ENCODE measurements at places on chromosomes 2 and 18.

GRCh38 chr2:122780251-122780650, 1024.8 kb downstream of the TSN start:
- no peak for DNase-seq

DNA sequence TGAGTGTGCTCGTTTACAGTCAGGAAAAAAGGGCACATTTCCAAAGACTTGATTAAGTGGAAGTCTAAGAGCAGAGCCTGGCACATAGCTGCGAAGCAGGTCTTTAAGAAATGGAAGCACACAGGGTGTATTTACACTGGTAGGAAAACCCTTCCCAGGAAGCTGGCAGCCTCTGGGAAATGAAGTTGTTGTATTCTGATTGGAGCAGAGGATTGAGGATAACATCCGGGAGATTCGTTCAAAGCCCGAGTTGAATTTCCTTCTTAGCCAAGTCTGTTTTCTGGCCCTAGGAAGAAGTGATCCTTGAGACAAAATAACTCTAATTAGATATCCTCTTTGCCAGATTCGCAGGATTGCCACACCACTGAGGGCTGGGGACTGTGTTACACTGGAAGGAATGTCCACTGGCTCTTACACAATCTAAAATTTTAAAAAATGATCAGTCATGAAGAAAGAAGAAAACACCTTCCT, 75.9 kb downstream of the ITGB1BP1 start:
- DNase-seq, result no peak

DNA sequence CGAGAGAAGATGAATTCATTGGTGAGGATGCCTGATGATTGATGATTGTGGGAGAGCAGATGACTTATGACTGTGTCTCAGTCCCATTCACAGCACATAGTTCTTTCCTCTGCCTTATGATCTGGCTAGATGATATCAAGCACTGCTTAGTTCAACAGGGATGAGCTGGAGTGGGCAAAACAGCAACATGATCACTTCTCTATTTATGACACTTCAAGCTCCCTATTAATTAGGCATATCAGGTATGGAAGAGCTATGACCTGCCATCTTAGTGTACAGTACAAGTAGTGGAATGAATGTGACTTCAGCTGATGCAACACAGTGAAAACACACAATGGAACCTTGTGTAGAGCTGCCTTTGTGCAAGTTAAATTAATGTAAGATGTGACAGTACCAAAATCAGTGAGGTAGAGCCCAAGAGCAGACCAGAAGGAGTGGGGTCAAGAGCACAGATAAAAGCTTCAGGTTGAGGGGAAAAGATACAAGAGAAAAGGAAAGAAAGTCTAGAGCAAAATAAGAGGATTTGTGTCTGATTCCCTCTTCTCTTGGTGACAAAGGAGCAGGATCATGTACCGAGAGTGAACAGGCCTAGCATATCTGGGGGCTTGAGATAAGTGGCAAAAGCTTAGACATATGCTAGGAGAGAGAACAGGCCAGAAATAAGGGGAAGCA, 93.0 kb upstream of the MYO3B start:
- DNase-seq, result no peak

DNA sequence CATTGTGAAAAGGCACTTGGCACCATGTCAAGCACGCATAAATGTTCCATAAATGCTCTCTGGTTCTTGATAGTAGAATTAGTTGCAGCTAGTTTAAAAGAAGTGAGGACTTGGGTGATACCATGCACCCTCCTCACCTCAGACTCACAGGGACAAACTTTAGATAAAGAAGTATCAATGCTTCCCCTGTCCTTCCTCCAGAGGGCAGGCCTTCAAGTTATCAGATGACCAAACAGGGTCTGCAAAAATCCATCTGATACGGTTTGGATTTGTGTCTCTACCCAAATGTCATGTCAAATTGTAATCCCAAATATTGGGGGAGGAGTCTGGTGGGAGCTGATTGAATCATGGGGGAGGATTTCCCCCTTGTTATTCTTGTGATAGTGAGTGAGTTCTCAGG, 54.1 kb downstream of the C1QL2 start:
- DNase-seq, result no peak

DNA sequence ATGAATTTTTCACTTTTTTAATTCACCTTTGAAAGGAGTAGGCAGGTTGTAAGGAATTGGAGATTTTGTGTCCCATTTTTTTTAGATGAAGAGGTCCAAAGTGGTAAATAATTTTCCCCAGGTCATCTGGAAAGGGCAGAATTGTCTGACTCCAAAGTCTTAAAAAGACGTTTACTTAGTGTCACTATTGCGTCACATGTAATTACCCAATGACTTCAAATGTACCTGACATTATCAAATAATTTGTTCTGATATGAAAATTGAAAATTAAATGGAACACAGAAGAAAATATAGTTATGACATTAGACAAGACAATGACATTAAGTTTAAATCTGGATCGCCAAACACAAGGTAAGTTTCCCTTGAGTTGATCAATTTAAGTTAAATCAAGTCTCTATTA, 24.2 kb upstream of the NBEAL1 start:
- no peak for DNase-seq

GRCh38 chr18:43662657-43663056, 385.4 kb upstream of the SYT4 start:
- DNase-seq, result no peak

DNA sequence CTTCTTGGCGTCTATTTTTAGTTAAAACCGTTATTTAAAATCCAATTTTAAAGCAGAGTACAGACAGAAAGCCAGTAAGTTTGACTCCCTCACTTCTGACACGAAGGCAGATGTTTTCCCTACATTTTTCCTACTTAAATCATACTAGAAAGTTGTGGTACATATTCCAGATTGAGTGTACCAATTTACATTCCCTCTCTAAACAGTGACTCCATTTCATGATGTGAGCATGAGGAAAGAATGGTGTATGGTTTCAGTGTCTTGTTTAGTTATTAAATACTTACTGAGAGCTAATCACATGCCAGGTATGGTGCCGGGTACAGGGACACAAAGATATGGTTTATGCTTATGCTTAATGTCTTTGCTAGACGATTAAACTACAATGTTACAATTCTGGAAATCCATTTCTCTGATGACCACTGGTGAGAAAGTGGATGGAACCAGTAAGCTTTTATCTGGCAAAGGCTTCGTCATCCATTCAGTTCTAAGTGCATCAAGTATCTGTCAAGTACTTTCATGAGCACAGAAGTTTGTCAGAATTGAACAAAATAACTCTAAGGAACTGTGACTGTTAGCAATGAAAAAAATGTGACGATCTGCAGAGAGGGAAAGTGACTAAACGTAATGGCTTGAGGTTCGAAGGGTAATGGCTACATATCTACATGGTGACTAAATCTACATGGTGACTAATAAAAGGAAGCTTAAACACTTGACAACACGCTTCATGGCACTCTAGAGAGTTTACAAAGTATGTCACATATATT, 25.7 kb downstream of the MAP4K3 start:
- no peak for DNase-seq

DNA sequence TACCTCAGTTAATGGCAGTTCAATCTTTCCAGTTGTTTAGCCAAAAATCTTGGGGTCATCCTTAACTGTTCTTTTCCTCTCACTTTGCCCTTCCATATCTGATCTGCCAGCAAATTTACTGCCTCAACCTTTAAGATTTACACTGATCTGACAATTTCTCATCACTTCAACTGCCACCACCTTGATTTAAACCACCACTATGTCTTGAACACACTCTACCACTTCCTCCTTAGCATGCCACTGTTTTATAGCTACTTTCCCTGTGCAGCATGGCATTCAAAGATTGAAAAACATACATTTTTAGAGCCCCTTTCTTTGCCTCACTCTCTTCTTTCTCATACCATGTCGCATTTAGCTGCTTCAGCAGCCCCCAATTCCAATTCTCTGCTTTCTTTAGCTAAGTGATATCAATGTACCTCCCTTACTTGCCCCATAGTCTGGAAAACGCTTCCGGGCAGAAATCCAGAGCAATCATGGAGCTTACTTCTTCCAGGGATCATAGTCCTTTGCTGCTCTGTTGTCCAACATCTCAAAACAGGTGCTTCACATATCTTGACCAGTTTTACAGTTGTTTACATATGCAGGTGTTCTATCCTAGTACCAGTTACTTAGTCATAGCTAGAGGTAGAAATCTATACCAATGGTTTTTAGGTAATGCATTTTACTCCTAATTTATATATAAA, 10.9 kb downstream of the PGAP1 start:
- DNase-seq, result no peak

DNA sequence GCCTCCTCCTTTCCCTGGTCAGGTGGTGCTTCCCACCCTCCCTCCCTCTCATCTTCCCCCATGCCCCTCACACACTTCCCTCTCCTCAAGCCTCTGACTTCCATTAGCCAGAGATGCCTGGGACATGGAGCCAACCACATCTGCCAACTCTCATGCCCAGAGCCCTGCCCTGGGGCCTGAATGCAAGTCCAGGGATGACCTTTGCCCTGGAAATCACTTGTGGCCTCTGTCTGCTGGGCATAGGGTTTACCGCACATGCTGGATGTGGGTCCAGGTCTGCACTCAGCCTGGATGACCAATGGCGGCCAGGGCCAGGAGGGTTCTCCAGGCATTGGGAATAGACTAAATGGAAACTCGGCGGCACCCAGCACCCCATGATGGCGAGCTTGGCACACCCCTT, 98.9 kb downstream of the SEPTIN10 start:
- no peak for DNase-seq

GRCh38 chr2:43340945-43341356, 114.5 kb upstream of the ZFP36L2 start:
- DNase-seq, result no peak

GRCh38 chr18:10059610-10060468, 146.0 kb downstream of the VAPA start:
- no peak for DNase-seq

DNA sequence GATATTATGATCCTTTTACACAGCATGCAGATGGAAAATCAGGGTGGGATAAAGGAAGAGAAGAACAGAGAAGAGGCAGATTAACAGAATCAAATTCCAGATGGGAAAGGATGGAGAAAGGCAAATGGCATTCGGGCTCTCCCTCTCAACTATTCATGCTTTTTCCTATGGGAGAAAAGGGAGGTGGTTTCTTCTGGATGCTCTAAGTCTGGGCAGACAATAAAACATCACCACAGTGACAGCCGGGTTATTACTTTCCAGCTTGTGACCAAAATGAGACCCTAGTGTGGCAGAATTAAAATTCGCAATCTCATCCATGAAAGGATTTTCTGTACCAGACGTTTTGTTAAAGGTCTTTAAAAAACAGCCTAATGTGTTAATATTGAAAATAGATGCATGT, 440.7 kb downstream of the RND3 start:
- no peak for DNase-seq

DNA sequence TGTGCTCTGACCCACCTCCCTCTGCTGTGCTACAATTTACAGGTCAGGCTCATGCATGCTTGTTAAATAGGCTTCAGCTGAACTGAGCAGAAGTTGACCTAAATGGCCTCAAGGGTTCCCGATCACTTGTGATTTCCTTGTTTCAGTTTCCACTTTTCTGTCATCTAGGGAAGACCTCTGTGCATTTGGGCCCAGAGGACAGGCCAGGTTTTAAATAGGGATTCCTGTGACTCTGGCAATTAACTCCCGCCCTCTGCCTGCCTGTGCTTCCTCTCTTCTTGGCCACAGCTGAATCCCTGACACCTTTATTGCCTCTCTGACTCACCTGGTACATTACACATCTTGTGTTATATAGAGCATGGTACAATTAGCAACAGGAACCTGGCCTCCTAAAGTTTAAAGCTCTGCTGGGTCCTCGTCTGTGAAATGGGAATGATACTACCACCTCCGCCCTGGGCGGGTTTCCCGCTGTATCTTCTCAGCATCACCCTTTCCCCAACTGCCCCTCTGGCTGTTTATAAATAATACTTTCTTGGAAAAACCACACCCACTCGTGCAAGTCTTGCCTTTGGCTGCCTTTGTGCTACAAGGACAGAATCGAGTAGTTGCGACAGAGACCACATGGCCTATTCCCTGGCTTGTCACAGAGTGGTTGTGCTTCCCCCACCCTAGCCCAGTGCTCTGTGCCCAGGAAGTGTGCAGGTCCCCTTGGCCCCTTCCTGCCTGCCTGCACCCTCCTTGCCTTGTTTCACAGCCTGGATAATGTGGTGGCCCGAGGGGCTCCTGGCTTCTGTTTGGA, 7.9 kb downstream of the CABLES1 start:
- peak; percentile 71 for DNase-seq

Measured in HL-60 (cell line).